Activated T-helper 1 cell treated with Interleukin-2 at 50 U/mL for 16 hours (primary cell): ENCODE measurements at places on chromosomes 6 and 20.

- no peak for DNase-seq
Measured at GRCh38 chr20:47099825-47100441, 205.3 kb downstream of the EYA2 start.

DNA sequence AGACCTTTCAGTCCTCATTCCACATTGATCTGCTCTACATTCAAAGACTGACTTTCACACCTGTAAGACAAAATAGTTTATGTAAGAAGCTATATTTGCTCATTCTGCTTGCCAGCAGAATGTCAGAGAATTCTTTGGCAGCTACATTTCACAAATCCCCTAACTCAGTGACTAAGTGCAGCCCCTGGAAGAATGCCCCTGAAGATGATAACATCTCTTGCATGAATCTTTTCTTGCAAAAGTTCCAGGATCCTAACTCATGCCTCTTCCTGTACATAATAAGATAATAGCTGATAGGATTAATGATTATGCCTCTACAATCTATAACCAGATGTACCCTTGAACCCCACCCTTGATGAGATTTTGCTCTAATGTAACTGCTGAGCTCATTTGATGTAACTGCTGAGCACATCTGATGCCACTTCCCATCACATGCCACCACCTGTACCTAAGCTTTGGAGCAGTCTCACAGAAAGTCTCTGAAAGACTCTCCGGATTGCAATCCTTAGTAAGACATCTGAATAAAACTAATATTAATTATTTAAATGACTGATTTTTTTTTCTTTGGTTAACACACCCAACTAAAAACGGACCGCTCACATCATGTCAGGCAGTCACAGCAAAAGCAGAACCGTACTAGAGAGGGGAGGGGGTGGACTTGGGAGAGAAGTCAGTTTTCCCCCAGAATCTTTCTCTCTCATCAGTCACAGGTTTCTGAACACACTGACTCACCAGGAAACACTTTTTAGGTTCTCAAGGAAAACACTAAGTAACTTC, 684 bp upstream of the DNAH8 start:
- no peak for DNase-seq

DNA sequence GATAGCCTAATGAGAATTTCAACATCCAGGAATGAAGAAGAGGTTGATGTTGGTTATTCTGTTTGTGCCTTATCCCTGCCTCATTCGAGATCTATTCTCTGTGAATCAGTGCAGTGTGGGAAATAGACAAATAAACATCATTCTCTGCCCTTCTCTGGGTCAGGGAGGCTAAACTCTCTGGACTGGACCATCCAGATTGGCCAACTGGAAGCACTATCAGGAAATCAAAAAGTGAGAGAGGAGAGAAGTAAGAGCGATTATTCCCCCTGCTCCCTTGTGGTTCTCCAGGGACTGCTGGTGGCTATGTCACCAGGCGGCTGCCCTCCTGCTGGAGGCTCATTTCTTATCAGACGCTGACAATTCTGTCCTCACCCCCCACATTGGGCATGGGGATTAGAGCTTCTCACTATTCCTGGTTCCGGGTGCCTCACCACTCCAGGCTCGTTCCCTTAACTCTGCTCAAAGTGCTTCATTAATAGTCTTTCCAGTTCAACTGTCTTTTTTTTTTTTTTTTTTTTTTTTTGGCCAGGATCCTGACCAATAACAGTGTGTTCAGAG, 201.7 kb upstream of the RREB1 start:
- no peak for DNase-seq

- DNase-seq, result no peak
Measured at GRCh38 chr20:38196592-38196991, 31.5 kb upstream of the TGM2 start.

GRCh38 chr20:1108437-1108920, 9.9 kb upstream of the PSMF1 start:
- peak; percentile 24 for DNase-seq

DNA sequence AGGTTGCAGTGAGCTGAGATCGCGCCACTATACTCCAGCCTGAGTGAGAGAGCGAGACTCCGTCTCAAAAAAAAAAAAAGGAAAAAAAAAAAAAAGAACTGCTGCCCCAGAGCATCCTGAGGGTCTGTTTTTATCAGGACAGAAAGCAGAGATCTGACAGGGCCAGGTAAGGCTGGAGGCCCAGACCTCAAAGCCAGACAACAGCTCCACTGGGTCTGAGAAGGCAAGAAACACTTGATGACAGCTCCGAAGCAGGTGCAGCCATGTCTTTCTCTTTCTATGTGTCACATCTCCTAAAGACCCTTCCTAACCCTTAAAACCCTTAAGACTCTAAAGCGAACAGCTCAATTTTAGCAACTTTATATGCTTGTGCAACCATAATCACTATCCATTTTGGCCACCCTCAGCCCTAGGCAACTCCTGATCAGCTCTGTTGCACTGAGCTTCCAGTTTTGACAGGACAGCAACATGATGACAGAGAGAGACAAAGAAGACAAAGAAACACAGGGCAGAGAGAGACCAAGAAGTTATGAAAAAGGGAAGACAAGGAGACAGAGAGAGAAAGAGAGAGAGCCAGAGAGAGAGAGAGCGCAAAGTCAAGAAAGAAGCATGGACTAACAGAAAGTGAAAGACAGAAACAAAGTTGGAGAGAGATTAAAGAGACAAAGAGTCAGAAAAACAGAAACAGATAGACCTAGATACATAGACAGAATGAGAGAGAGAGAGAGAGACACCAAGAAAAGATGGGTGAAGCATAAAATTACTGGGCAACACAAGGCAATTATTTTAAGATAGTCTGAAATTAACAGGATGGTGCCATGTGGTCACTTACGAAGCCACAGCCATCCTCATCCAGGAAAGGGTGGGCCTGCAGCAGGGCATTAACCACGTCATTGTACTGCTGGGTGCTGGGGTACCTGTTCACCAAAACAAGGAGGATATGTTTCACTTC, 39.2 kb downstream of the SAMD3 start:
- no peak for DNase-seq

DNA sequence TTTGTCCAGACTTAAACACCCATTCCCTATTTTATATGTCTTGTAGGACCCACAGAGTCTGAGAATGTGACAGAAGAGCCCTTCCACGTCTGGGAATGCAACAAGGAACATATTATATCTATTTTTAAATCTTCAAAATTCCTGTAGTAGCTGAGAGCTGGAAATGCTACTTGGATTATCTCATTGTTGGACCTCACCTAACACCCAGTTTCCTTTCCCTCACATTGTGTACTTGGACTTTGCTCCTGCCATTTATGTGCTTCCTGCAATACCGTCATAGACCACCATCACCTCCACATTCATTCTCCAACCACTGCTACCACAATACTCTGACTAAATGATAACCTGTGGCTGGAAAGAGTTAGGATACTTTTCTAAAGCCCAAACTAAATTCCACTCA, 335.4 kb downstream of the COL12A1 start:
- DNase-seq, result no peak

GRCh38 chr6:72968704-72969103, 256.6 kb downstream of the KHDC1L start:
- DNase-seq, result no peak

DNA sequence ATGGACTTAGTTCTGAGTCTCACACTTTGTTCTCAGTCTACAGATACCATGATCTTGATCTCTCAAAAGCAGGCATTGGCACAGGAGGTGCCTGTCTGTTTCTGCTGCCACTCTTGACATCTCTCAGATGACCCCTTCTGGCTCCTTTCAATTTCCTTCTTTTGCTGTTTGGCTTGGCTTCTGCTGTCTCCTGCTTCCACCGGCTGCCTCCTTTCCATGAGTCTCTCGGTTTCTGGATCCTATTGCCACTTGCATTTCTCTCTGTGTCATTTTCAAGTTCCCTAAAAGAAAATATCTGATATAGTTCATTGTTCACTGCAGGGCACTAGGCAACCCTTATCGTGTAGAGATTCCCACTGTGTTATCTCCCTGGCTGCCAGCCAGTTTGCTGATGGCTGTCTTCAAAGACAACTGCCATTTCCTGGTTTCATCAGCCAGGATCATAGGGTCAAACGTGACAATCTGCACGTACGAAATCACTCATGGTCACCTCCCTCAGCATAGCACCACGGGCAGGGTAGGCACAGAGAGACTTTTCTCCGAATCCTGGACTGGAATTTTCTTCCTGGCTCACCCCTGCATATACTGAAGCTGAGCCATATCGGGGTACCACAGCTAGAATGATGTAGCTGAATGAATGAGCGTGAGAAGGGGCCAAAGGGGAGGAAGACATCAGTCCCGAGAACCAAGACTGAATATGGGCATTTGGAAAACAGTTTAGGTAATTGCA, 144.6 kb upstream of the TMEM170B start:
- no peak for DNase-seq

DNA sequence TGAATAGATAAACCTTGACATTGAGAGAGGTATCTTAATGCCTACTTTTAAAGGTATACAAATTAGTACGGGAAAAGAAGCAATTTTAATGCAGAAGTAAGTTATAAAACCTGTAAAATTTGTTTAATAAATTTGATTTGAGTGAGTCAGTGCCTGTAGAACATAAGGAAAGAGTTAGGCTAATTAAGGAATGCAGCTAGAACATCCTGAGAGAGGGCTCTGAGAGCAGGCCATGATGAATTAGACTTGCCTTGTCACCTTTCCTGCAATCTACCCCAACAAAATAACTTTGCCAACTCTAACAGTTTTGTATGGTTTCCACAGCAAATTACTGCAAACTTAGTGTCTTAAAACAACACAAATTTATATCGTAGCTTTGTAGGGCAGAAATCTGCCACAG, 700.8 kb downstream of the RFPL4B start:
- no peak for DNase-seq

DNA sequence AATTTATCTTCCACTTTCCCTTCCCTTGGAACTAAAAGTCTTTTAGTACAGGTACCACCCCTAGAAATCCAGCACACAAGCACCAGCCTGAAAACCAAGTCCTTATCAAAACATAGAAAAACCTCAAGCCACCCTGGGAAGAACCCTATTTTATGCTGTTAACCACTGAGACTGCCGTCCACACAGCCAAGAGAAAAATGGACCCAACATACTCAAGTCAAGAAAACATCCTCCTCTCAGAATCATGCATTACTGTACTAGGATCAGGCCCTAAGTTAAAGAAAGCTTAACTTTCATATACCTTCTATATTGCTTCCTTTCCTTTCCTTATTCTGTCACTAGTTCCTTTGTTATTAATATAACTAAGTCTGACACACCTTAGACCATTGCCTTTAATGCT, 16.9 kb upstream of the GOPC start:
- no peak for DNase-seq

DNA sequence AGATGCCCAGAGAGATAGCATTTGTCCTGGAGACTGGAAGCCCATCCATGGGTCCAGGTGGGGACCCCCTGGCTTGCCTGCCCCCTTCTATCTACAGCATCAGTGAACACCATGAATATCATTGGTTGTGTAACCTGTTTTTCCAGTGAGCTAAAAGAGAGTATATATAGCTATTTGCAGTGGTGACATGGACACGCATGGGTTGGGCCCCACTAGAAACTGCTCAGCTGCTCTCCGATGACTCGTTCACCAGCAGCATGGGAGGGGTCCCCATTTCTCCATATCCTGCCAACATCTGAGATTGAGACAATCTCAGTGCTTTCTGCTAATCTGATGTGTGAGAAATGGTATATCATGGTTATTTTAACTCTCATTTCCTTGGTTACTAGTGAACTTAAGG, 4.0 kb upstream of the ZC3H12D start:
- DNase-seq, result no peak

DNA sequence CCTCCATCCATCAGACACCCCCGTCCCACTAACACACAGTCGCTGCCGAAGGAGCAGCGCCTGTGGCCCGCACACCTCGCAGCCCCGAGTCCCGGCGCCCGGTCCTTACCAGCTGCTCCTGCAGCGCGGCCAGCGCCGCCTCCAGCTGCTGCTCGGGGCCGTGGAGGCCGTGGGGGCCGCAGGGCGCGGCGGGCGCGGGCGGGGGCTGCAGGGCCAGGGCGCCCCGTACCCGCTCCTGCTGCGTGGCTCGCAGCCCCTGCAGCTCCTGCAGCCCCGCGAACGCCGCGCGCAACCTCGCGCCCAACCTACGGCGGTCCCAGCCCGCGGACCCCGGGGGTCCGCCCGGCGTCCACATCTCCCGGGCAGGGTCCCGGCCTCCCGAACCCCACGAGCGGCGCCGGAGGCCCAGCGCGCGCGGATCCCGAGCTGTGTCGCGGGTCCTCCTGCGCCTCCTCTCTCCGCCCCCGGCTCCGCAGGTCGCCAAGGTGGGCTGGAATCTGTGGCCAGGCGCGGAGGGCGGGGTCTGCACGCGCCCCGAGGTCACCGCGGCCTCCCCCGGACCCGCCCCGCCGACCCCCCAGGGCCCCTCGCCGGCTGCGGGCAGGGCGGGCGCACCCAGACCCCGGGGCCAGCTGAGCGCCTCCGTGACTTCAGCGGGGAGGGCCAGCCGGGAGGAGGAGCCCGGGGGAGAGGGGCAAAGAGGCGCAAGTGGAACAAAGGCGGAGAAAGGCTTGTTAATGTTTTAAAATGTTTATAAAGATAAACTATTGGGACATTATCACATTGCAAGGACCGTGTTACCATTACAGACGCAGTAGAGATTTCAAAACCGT, at the start of gene DACT2:
DACT2 (minus strand) TSS at position 499 of the 833 bp plus-strand sequence; CDS start at position 355, 144 bp downstream.
- no peak for DNase-seq

- no peak for DNase-seq
Measured at GRCh38 chr20:39751557-39752137, 789.5 kb downstream of the DHX35 start.

DNA sequence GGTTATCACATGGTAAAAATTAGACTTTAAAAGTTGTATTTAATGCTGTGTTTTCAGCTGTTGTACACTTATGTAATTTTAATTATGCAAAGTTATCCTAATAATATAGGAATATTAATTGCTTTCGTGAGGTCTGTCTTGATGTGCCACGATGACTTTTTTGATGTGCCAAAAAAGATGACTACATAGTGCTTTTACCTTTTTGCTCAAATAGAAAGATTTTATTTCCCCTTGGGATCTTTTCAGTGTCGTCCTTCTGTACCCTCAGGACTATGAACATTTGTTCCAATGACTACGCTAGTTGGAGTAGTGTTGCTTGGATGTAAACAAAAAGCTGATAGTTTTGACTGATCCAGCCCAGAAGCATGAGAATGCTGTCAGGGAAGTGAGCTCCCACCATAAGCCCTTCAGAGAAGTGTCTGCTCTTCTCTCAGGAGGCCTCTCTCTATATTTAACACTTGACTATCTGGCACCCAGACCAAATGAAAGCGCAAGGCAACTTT, 1.2 kb upstream of the CD164 start:
- no peak for DNase-seq

DNA sequence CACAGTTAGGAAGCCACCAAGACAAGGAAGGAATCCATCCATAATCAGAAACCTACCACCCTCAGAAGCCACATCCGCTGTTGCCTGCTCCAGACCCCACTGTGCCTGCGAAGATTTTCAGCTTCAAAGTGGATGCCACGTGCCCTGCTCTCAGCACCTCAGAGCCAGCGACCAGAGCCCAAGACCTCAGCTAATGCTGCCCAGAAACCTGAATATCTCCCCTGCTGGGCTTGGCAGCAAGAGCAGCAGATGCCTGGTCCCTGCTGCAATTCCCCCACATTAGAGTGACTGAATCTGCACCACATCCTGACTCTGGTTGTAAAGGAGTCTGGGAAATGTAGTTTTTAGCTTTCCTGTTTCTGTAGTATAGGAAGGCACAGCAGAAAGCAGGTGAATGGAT, 10.7 kb upstream of the ULBP3 start:
- DNase-seq, result no peak
